ENCODE measurements at places on chromosomes 5 and 9. TPM values are rescaled to one million over a fixed set of nuclear protein-coding genes. Genes with fewer than 3 reads are reported as not detected.

DNA sequence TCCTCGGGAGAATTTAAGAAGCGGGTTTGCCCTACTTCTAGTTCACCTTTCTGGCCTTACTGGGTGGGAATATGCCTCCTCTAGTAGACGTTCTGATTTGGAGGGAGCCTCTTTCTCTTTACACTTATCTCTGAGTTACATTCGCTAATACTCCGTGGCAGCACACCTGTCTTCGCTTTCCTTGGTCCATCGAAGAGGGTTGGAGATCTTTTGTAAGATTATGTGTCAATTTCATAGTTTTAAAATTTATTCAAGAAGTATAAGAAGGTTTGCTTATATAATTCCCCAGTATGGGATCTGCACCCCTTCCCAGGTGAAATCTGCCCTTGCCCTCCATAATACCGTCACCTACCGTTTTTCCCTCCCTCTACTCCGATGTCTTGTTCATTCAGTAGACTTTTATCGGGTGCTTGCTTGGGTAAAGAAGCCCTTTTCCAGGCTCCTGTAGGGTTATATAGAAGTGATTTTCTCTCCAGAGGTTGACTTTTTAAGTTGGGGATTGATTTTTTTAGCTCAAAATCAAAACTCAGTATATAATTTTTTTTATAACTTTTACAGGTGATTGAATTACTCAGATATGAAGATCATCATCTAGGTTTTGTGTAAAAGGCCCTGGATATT is 1.1 kb downstream of the GPBP1 start:
- DNase-seq = no peak

DNA sequence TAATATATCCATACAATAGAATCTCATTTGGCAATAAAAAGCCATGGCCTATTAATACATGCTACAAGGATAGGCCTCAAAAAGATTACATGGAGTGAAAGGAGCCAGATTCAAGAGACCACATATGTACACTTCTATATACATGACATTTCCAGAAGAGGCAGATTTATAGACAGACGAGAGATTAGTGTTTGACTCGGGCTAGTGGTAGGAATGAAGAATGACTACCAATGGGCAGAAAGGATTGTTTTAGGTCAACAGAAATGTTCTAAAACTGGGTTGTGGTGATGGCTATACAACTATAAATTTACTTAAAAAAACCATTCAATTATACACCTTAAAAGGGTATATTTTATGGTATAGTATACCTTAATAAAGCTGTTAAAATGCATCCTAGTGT is 41.9 kb downstream of the SETX start:
- DNase-seq = no peak

DNA sequence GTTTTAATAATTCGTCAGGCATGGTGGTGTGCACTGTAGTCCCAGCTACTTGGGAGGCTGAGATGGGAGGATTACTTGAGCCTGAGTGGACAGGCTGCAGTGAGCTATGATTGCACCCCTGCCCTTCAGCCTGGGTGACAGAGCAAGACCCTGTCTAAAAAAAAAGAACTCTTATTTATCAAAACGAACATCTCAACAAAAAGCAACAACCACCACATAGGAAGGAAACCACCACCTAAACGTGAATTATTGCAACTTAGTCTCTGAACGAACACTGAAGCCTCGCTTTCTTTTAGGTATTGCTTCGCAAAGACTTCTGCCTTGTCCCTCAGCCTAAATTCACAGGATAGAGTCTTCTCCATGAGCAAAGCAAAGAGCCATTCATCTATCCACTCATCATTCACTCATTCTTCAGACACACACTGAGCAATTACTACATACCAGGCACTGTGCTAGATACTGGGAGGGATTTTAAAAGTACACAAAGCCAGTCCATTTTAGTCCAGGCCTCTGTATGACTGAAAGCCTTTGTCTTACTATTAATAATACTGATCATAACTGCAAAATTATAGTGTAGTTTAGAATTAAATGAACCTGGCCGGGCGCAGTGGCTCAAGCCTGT is 57.4 kb downstream of the THBS4 start:
- DNase-seq = no peak

DNA sequence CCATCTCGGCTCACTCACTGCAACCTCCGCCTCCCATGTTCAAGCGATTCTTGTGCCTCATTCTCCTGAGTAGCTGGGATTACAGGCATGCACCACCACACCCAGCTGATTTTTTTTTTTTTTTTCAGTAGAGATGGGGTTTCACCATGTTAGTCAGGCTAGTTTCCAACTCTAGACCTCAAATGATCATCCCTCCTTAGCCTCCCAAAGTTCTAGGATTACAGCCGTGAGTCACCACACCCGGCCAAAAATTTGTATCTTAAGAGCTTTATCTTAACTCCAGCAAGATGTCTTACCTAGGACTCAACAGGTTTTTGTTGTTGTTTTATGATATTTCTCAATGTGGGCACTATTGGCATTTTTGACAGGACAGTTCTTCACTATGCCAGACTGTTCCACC is 27.9 kb downstream of the LYRM7 start:
- no peak for DNase-seq

GRCh38 chr5:57102905-57103255 is 71.0 kb upstream of the GPBP1 start:
- no peak for DNase-seq

The ADAMTS12 gene
- total RNA-seq = 0.05 TPM

DNA sequence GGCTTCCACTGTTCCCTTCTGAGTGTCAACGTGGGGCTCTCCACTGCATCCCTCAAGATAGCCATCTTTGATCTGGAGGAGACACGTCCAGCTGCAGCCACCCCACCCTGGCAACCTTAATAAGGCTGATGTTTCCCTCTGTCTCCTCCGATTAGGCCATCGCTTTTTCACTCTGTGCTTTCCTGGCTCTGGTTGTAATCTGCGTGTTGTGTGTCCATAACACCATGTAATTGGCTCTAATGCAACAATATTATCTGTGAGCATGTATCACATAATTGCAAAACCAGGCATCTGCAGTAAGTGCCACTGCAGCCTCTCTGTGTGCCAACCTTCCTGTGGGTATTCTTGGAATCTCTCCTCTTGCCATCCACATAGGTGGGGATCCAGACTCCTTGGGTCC is 249.9 kb upstream of the PANK3 start:
- no peak for DNase-seq

The ENC1 gene
- 1.9 TPM for total RNA-seq

The SEMA4D gene
- 198 TPM for total RNA-seq

The SPATA31C2 gene
- not detected for total RNA-seq

DNA sequence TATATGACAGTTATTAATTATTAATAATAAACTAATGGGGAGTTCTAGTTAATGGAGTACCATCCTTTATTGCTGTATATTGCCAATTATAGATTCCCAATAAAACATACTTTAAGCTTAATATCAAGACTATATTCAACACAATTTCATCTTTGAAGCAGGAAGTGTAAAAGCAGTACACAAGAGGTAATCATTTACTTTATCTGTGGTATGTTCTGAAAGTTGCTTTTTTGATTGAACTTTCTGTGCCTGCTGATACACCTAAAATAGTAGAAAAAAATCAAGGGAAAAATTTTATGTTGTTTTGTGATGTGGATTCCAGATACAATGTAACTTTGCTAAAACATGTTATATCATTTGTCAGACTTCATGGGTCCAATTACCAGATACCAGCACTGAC is 58.0 kb downstream of the ACO1 start:
- no peak for DNase-seq

GRCh38 chr9:27371382-27371781 is 74.4 kb upstream of the EQTN start:
- DNase-seq = no peak

DNA sequence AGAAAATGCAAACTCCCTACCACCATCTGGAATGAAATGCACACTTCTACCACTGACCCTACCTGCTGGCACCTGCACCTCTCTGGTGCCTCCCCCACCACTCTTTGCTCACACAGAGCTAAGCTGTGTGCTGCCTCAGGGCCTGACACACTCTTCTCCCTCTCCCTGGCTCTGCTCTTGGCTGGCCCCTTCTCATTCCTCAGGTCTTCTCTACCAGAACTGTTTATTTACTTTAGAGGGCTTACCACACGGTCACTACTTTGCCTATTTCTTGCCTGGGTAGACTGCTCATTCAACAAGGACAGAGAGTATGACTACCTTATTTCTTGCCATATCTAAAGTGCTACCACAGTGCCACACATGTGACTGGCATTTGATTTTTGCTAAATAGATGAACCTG is 3.3 kb downstream of the REEP5 start:
- DNase-seq = no peak

The ANGPTL2 gene
- total RNA-seq = not detected

Data from activated T-cell treated with anti-CD3 and anti-CD28 coated beads, Interleukin-2, amount 50 U/mL, for 72 hours (primary cell).